ENCODE measurements at places on chromosomes 13 and 19.

GRCh38 chr13:50167224-50167947 lies 152.1 kb downstream of the KCNRG start:
- DNase-seq = no peak

GRCh38 chr13:43129511-43130110 lies 106.2 kb downstream of the DNAJC15 start:
- no peak for DNase-seq

- peak; percentile 56 for DNase-seq
These were observed 33.6 kb upstream of the EPHX3 start for GRCh38 chr19:15265850-15266248.

- DNase-seq = no peak
These were observed 24.7 kb upstream of the GPR183 start for GRCh38 chr13:99331881-99332293.

GRCh38 chr19:18100710-18101109 lies 3.1 kb downstream of the MAST3 start:
- no peak for DNase-seq

DNA sequence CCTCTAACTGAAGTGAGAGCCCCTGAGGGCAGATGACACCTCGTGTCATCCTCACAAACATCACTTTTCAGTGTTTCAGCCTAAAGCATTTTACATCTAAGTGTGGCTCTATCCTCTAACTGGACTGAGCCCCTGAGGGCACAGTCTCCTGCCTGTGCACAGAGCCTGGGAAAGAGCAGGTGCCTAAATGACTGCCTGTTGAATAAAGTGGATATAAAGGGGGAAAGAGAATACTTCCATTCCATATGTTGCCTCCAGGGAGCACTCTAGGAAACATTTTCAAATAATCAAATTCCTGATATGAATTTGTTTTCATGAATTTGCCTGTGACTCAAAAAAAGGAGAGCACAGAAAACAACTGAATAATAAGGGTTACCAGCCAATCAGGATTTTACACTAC lies 32.2 kb downstream of the CNMD start:
- no peak for DNase-seq

DNA sequence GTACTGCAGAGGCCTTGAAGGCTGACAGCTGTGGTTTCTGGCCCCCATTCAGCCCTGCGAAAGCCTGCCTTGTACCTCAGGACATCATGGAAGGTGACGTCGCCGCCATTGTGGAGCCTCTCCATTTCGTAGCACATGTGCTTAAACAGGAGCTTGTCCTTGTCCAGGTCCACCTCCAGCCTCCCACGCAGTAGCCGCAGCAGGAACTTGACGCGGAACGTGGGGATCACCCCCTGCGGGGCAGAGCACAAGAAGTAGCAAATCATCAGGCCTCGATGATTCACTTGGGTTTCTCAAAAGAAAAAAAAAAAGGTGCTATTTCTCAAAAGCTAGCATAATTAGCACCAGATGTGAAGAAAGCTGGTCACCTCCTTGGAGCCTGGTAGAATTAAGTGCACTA lies 351.0 kb downstream of the NALCN start:
- no peak for DNase-seq

DNA sequence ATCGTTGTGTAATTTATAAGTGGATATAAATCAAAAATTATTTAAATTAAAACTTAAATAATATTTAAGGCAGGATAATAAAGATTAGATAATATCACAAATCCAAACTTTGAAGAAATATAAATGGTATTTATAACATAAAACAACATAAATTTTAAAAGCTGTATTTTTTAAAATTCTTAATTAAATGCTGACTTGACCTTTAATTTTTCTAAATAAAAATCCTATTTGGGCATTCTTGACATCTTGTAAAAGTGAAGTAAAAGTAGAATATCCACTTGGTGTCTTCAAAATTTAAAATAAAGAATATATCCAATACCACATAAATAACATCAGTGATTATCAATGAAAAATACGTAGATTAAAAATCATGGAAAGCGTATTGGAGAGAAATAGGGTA lies 87.7 kb downstream of the TNFSF13B start:
- DNase-seq = no peak

- DNase-seq = no peak
These were observed 82.9 kb downstream of the ZNF737 start for GRCh38 chr19:20482721-20483120.

GRCh38 chr19:32748497-32748896 lies 28.9 kb downstream of the TDRD12 start:
- DNase-seq = no peak

GRCh38 chr13:31301119-31301518 lies 101.3 kb downstream of the B3GLCT start:
- no peak for DNase-seq

DNA sequence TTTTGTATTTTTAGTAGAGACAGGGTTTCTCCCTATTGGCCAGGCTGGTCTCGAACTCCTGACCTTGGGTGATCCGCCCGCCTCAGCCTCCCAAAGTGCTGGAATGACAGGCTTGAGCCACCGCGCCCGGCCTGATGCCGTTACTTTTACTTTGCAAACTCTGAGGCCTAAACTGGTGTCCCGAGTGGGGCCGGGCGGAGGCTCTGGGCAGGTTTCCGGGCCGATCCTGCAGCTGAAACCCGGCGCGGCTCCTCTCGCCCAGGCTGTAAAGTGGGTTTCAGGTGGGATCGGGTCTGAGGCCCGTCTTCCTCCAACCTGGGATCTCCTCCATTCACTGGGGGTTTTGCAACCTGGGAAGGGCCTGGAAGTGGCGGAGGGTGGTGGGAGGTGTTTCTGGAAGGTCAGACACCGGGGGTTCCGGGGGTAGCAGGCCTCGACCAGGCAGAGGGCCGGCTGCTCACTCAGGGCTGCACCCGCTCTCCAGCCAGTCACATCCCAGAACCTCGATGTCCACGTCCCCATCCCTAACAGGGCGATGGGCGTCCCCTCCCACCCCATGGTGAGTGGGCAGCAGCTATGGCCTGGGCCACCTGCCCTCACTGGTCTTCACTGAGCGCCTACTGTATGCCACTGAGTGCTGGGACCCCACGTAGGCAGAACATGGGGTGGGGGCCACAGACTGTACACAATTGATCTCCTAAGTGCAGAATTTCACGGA lies 21.3 kb upstream of the WDR18 start:
- DNase-seq = no peak

- DNase-seq = no peak
These were observed 43.0 kb downstream of the CACNA1A start for GRCh38 chr19:13463296-13463695.

GRCh38 chr19:37078717-37079032 lies 442 bp downstream of the ZNF420 start:
- DNase-seq = no peak

GRCh38 chr13:102191951-102192502 lies 209.8 kb downstream of the FGF14 start:
- DNase-seq = no peak

GRCh38 chr19:15138427-15138826 lies 31.2 kb downstream of the SYDE1 start:
- DNase-seq = no peak

DNA sequence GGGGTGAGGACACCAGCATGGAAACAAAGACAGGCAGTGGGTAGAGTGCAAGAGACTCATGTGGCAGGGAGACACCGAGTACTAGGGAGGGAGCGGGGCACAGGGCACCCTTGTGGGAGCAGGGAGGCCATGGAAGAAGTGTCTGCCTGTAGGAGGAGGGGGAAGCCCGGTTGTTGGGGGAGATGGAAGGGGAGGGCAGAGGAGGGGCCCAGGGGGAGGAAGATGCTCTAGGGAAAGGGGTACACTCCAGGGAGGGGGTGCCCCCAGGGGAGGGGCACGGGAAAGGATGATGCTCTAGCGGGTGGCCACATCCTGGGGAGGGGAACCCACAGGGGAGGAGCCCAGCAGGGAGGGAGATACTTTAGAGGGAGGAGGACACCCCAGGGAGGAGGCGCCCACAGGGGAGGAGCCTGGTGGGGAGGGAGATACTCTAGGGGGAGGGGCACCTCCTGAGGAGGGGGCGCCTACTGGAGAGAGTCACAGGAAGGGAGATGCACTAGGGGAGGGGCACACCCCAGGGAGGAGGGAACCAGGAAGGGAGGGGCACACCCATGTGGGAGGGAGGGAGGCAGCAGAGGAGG lies 24.9 kb downstream of the CPAMD8 start:
- DNase-seq = no peak

DNA sequence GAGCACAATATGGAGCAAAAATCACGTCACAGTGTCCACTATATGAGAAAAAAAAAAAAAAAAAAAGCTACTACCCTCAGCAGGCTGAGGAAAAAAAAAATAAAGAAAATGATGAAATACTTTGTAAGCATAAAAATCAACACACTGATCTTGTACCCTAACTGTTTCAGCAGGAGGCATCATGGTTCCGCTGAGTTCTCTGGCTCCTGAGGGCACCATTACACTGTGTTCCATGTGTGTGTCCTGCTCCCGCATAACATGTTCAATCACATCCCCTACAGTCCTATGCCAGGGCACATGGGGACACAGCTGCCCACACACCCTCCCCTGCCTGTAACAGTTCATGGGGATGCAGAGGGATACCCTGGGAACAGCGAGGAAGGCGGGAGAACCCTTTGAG lies 33.5 kb downstream of the DOCK9 start:
- DNase-seq = no peak

GRCh38 chr13:45865414-45865813 lies 13.9 kb upstream of the SIAH3 start:
- peak; percentile 48 for DNase-seq

DNA sequence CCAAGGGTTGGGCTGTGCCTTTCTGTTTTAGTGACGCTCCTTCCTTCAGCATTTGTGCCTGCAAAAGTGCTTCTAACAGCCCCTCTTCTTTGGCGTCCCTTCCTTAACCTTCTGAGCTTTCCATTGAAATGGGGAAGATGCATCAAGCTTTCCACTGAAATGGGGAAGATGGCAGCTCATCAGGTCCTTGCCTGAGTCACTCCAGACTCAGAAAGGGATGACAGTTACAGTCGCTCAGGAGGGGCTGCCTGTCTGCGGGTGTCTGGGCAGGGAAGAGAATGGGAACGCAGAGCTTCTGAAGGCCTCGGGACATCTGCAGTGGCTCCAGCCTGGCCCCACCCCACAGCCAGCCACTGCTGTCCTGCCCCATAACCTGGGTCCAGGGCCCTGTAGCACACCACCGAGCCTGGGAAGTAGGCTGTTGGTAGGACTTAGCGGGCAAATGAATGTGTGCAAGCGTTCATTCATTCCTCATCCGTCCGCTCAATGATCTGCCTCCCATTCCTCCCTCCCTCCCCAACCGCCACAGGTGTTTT lies 9.8 kb downstream of the AP1M1 start:
- no peak for DNase-seq

DNA sequence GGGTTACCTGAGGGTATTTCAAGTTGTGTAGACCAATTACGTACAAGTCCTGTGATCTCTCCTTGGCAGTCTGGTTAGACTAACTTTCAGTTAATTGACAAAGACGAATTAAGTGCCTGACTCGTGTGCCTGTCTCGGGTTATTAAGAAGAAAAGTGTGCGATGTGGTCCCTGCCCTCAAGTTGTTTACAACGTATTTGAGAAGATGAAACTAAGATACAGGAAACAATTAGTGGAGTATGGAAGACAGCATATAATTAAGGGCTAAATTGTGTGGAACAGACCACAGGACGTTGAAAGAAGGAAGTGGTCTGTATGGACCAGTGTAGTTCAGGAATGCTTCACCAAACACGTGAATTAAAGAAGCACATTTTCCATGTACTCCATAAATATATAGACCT lies 49.2 kb downstream of the KLF5 start:
- DNase-seq = no peak

GRCh38 chr19:2633693-2634075 lies 68.8 kb downstream of the GNG7 start:
- DNase-seq = no peak

GRCh38 chr19:41123716-41124294 lies 9.6 kb downstream of the CYP2F1 start:
- DNase-seq = no peak

GRCh38 chr13:59478908-59479307 lies 684.8 kb downstream of the DIAPH3 start:
- no peak for DNase-seq

DNA sequence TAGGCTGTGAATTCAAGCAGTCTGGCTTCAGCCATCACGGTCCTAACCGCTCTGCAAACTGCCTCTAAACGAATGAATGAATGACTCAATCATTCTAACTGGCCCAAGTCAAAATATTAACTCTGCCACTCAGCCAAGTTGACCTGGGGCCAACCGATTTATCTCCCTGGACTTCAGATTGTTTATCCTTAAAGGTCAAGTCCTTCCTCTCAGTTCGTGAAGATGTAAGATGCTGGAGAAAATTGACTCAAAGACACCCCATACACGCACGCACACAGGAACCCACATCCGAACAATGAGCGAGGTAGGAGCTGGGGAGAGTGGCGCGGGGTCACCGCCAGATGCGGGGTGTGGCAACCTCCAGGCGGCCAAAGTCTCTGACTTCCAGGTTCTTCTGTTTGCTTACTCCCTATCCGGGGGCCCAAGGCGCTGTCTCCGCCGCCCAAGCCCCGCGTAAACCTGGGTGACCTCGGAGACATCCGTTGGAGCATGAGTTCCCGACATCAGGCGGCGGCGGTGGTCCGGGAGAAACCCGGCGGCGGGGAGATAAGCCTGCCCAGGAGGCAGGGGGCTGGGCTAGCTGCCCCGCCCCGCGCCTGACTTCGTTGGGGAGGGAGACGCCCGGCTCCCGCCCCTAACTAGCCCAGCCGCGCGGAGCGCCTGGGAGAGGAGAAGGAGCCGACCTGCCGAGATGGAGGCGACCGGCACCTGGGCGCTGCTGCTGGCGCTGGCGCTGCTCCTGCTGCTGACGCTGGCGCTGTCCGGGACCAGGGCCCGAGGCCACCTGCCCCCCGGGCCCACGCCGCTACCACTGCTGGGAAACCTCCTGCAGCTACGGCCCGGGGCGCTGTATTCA lies at the start of gene CYP2S1:
Gene CYP2S1, plus strand, starts transcription at position 646 of the 856 bp plus-strand sequence. Its CDS starts 46 bp downstream, at position 692.
- no peak for DNase-seq

GRCh38 chr13:30736461-30737320 lies 1.3 kb downstream of the ALOX5AP start:
- DNase-seq = no peak

DNA sequence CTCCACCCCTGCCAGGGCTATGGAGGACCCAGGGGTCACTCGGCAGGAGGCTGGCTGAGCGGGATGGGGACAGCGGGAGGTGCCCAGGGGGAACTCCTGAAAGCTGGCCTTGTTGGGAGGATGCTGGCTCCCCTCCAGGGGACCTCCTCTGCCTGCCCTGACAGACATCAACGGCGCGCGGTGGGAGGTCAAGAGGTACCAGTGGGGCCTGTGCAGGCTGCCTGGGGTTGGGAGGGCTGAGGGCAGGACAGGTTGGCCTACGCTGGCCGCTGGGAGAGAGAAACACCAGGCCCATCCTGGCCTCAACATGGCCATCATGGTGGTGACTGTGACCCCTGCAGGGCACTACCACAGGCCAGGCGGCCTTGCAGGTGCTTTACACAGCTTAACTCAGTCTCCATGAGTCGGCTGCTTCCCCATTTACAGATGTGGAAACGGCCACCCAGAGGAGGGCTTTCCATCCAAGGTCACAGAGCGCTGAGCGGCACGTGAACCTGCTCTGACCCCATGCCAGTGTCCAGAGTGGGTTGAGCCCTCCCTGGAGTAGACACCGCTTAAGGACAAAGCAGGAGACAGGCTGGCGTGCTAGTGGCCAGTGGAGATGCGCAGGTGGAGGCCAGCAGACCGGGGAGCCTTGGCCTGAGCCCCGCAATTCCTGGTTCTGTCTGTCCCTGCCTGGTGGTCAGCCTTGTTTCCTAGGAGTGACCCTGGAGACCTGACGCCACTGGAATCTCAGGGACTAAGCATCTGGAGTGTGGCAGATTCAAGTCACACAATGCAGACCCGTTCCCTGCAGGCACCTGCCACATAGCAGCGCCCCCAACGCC lies 27.6 kb downstream of the CEBPG start:
- peak; percentile 39 for DNase-seq

GRCh38 chr13:44280456-44280855 lies 93.2 kb upstream of the SERP2 start:
- no peak for DNase-seq
